ENCODE measurements at places on chromosomes 6 and 20.
A peak's percentile ranks its signal among the peaks of the same experiment; 100 is the strongest.

GRCh38 chr6:89432875-89433251 is at the start of gene ANKRD6:
TSS of gene ANKRD6 (plus strand) at chr6:89433152. CDS start at chr6:89566977, 133,825 bp downstream.
- DNase-seq: peak; percentile 79

- DNase-seq: no peak
These were observed 5.9 kb downstream of the CNBD2 start for GRCh38 chr20:35974256-35974655.

- no peak for DNase-seq
These were observed 94.4 kb downstream of the PLCB4 start for GRCh38 chr20:9163251-9163650.

- DNase-seq: no peak
These were observed 28.6 kb downstream of the DIDO1 start for GRCh38 chr20:62897666-62898065.

DNA sequence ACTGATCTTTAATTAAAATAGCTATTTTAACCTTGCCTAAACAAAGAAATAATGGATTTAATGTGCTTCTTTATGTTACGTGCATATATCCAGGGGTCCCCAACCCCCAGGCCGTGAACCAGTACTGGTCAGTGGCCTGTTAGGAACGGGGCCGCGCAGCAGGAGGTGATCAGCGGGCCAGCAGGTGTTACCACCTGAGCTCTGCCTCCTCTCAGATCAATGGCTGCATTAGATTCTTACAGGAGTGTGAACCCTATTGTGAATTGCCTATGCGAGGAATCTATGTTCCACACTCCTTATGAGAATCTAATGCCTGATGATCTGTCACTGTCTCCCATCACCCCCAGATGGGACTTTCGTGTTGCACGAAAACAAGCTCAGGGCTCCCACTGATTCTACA is 8.8 kb downstream of the CYP24A1 start:
- no peak for DNase-seq

- no peak for DNase-seq
These were observed 19.0 kb downstream of the HS3ST5 start for GRCh38 chr6:114323784-114324183.

- no peak for DNase-seq
These were observed 76.5 kb downstream of the LYRM4 start for GRCh38 chr6:5184218-5184617.

DNA sequence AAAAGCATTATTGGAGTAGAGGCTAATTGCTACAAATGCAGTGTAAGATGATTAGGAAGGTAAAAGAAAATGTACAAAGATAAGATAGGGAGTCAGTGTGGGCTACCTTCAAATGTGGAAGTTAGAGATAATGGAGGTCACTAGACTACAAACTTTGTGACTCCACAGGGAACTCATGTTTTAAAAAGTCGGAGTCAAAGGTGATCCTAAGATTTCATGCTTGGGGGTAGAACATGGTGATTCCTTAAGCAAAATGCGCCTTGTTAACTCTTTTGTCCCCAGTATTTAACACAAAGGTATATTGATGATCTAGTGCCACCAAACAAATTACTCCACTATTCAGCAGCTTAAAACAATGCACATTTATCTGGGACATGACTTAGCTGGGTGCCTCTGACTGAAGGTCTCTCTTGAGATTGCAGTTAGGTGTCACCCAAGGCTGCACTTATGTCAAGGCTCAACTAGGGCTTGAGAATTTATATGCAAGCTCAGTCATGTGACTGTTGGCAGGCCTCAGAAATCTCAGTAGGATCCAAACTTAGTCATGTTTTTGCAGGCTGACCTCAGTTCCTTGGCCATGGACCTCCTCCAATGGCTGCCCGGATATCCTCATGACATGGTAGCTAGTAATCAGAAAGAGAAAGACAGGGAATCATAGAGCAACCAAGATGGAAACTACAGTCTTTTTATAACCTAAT is 11.4 kb upstream of the SNX9 start:
- DNase-seq: no peak

DNA sequence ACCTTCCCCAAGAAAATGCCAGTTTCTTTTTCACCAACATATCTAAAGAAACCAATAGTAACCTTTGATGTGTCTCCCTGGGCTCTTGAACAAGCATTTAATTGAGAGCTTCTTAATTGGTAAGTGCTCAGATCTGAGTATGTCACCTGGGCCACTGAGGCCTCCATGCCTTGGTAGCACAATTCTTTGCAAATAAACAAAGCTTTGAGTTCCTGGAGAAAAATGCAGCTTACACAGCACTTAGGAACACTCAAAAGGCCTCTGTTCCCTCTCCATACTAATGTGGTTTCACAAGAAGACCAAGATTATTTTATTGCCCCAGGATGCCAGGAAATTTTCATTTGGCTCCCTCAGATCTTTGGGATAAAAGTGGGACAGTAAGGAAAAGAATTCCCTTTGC is 217.6 kb upstream of the CEP162 start:
- DNase-seq: no peak

- no peak for DNase-seq
These were observed 404.3 kb upstream of the SLC35B3 start for GRCh38 chr6:8839626-8840025.

DNA sequence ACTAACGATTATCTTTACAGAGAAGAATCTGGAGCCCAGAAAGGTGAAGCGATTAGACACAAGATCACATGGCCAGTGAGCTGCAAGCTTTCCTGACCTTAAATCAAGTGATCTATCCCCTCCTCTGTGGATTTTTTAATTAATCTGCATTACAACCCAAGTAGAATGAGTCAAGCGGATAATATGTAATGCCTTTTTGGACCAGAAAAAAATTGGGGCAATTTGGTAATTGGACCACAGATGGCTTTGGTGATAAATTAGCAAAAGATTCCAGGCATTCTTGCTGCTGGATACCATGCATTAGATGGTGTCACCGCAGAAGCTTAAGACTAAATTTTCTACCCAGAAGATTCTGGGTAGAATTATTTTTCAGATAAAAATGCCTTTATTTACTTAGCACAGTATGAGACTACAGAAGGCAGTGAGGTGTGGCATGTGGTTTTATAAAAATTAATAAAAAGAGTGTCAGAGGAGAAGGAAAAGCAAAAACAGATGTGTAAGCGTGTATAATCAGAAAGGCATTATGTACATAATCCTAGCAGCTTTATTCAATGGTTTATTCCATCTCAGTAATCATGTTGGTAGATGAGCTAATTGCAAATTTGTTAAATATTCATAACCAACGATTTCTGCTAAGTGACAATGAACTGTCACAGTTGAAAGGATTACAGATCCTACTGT is 53.9 kb upstream of the PCSK2 start:
- DNase-seq: no peak

DNA sequence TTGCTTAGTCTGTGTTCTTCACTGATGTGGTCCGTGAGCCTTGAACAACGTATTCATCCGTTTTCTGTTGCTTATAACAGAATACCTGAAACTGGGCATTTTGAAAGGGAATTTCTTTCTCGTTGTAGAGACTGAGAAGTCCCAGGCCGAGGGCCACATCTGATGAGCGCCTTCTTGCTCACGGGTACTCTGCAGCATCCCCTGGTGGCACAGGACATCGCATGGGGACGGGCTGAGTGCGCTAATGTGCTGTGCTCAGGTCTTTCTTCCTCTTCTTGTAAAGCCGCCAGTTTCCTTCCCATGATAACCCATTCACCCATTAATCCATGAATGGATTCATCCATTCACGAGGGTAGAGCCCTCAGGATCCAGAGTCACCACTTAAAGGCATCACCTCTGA is 161.0 kb downstream of the NFATC2 start:
- no peak for DNase-seq

- no peak for DNase-seq
These were observed 151.6 kb downstream of the SASH1 start for GRCh38 chr6:148494226-148494625.

- no peak for DNase-seq
These were observed 11.1 kb upstream of the SCGN start for GRCh38 chr6:25640891-25641290.

- DNase-seq: no peak
These were observed 548.2 kb downstream of the QKI start for GRCh38 chr6:163962627-163963117.

DNA sequence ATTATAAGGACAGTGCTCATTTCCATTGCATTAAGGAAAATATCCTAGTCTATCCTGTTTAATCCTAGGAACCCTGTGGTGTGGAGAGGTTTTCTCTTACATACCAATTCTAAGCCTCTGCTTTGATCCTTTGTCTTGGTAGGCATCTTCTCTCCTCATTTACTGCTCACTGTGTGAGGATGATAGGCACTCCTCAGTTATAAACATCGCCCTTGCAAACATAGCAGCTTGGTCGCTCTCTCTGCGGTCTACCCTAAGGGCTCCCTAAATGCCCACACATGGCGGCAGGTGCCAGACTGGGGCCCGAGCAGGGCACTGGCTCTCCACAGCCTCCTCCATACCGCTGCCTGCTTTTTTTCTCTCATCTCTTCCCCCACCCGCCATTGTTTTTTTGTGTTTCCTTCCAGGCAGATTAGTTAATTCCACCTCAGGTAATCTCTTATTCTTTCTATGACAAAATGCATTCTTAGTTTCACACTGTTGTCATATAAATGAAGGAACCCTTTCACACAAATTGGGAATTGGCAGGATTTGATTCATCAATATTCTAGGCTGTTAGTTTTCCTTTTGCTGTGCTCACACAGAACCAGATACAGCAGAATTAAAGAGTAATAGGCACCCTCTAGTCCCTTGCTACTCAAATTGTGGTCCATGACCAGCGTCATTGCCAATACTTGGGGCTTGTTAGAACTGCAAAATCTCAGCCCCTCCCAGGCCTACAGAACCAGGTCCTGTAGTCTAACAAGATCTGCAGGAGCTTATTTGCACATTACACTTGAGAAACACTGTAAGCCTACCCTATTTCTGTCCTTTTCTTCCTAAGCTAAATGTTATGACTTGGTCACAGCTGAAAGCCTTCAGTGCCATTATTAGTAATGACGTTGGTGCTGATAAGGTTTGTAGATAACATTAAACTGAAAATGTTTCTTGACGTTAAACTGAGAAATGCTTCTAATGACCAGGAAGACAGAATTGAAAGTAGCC is 36.3 kb downstream of the CARMIL1 start:
- no peak for DNase-seq

DNA sequence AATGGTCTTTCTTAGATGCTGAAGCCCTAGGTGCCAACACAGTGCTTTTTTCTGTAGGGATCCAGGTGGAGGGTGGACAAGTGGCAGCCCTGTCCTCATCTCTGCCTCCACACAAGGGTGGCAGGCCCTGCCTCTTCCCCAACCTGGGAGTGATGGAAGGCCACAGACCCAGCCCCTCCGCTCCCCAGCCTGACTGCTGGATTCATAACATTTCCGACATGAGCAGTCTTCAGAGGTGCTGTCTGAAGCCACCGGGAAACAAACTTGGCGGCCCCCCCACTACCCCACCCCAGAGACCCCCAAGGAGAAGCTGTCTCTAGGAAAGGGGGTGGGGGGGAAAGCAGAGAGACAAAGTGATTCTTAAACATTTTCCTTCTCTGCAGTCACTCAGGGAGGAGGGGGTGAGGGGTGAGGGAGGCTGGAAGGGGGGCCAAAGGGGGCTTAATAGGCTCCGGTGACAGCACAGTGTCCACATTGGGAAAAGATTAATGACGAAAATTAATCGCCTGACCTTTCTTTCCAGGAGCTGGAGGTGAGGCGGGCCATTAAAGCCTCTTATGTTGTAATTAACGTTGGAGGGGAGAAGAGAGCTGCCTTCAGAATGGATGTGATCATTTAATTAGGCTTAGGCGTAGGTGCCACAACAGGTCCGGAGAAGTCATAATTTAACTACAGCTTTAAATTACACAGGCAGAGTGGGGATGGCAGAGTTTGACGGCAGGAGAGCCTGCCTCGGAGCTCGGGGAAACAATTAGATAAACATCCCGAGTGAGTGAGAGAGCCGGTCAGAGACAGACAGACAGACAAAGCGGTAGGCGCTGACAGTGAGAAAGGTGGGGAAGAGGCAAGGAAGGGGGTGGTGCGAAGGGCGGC is 76.8 kb upstream of the FOXP4 start:
- no peak for DNase-seq

GRCh38 chr20:3687655-3688054 is 5.8 kb upstream of the ADAM33 start:
- no peak for DNase-seq

GRCh38 chr6:33712914-33713313 is 1.4 kb upstream of the UQCC2 start:
- DNase-seq: no peak

GRCh38 chr6:35731736-35732532 is 4.9 kb upstream of the ARMC12 start:
- peak; percentile 94 for DNase-seq

DNA sequence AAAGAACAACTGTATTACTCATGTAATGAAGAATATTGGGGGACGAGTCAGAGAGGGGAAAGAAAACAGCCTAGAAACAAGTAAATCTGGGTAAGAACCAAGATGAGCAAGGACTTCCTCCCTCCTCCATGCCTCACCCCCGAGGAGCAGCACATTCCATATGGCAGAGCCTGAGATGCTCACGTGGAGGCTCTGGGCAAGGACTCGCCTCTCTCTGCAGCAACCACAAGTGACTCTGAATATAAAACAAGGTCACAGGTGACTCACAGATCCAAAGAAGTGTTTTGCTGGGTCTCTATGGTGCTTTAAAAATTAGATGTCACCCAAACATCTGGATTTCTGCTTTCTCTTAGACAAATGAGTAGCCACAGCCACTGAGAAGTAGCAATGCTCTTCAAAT is 453.0 kb upstream of the SULF2 start:
- DNase-seq: no peak

DNA sequence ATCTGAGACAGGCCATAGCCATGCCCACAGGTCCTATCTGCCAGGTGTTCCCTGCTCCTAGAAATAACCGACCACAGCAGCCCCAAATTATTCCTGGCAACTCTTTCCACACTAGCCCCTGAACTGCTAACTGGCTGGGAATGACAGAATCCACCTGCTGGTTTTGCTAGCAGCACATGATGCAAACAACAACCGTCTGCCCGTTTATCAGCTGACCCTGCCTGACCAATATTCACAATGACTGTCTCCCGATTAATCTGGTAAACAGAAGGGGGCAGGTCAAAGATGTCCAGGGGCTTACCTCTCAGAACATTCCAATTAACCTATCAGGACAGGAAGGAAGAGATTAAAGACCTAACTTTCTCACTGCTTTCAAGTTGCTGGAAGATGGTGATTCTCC is 101.5 kb downstream of the NRSN1 start:
- no peak for DNase-seq

DNA sequence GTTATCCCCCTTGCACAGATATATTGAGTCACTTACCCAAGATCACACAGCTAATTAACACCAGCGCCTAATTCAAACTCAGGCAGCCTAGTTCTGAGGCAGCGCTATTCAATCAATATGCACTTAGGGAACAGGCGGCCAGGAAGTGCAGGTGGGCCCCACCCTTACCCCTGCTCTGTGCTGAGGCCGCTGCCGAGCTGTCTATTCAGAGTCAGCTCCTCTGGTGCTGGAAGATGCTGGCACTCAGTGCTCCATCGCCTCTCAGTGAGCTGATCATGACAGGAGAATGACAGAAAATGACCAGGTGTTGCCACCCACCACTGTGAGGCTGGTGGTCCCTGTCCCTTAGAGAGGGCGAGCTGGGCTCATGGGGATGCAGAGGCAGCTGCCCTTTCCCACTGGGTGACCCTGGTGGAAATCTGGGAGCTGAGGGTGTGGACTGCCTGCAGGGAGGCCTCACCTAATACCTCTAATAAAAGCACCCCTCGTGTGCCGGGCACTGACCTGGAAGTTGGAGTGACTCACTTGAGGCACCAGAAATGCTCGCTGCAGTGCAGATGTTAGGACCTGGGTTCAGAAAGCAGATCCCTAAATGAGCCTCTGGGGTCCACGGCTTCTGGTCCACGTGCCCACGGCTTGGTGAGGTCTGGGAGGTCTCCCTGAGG is 42.5 kb upstream of the CD93 start:
- DNase-seq: no peak

- DNase-seq: no peak
These were observed 95.3 kb downstream of the TAF4 start for GRCh38 chr20:61970357-61970756.

- no peak for DNase-seq
These were observed 1.1 kb downstream of the EIF2S2 start for GRCh38 chr20:34110745-34111641.

Data from GM12892 (cell line).